ENCODE measurements at places on chromosomes 11 and 22.

- no peak for DNase-seq
- no peaks in the 10 kb centered on the region for H3K27me3 ChIP-seq
- H3K4me1 ChIP-seq: peaks cover 3% of the 10 kb centered on the region
- H3K27ac ChIP-seq: no peak overlapping the region
- no peaks in the 10 kb centered on the region for H3K36me3 ChIP-seq
- H3K4me3 ChIP-seq: no peak overlapping the region
Measured at GRCh38 chr11:93032580-93032979, 63.1 kb downstream of the MTNR1B start.

GRCh38 chr11:15282754-15283153 is 168.0 kb downstream of the INSC start:
- no peaks in the 10 kb centered on the region for H3K4me1 ChIP-seq
- no peaks in the 10 kb centered on the region for H3K36me3 ChIP-seq
- no peaks in the 10 kb centered on the region for H3K27me3 ChIP-seq
- no peak overlapping the region for H3K27ac ChIP-seq
- no peak for DNase-seq

DNA sequence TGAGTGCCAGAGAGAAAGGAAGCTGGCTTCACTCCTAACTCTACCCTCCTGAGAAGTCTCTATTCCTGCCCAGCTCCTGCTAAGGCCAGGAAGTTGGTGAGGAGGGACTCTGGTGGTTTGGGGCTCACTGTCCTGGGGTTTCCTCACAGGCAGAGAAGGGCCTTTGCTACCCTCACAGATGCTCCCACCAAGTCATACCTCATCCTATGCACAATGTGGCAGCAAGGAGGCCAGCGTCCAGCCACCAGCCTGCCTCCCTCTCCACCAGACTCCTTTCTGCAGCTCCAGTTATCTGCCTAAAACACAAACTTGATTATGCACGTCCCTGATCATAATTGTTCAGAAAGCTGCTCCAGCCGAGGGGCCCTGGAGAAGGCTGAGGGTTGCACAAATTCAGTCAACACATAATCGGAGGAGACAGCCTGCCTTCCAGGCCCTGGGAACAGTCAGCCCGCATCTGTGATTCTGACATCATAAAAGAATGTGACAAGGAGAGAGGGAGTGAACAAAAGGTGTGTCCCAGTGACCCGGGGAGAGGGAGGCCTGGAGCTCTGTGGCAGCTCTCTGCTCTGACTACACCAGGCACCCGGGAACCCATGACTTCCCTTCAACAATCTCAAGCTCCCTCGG is 28.8 kb downstream of the DKK3 start:
- no peak overlapping the region for H3K4me3 ChIP-seq
- H3K4me1 ChIP-seq: peaks cover 15% of the 10 kb centered on the region
- H3K27ac ChIP-seq: no peak overlapping the region
- no peak for DNase-seq
- H3K27me3 ChIP-seq: no peaks in the 10 kb centered on the region

- H3K36me3 ChIP-seq: no peaks in the 10 kb centered on the region
- no peak for DNase-seq
- no peaks in the 10 kb centered on the region for H3K27me3 ChIP-seq
- H3K4me1 ChIP-seq: no peaks in the 10 kb centered on the region
- no peak overlapping the region for H3K4me3 ChIP-seq
Measured at GRCh38 chr11:22602504-22602903, 23.1 kb downstream of the FANCF start.

- H3K4me3 ChIP-seq: no peak overlapping the region
- no peaks in the 10 kb centered on the region for H3K36me3 ChIP-seq
- no peaks in the 10 kb centered on the region for H3K27me3 ChIP-seq
- peaks cover 11% of the 10 kb centered on the region for H3K4me1 ChIP-seq
- no peak overlapping the region for H3K27ac ChIP-seq
Measured at GRCh38 chr11:123214396-123214795, 19.3 kb upstream of the CLMP start.
